Esophagus squamous epithelium (tissue), 5 donors: ENCODE measurements at places on chromosomes 1 and 21. TPM values are rescaled to one million over a fixed set of nuclear protein-coding genes. Genes with fewer than 3 reads are reported as not detected.

CELA3A gene
- total RNA-seq: not detected

- no peak for DNase-seq
Measured at GRCh38 chr1:12712929-12713328, 3.0 kb upstream of the AADACL3 start.

DNA sequence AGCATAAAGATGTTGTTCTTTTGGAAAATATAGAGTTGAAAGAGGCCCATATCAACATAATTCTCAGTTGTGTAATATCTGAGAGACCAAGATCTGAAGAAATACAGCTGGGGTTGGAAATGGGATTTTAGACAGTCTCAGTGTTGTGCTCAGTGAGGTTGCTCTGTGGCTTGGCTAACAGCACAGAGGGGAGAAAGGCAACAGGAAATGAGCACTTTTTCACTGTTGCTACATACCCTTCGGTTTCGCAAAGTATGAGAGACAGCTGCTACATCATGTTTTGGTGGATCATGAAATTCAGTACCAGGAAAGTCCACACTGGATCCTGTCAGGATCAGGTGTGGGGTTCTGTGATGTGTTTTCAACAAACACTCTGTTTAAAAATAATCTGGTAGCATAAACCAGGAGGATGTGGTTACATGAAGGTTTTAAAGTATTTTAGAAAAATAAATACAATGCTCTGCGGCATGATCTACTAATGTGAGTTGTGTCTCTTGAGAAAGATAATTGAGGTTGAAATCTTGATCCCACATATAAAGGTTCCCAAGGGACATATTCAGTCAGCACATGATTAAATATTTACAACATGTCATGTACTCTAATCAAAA is 7.0 kb upstream of the GPR88 start:
- DNase-seq: no peak

CD1E gene
- 5.7 TPM for total RNA-seq

CD1D gene
- total RNA-seq: 1.7 TPM

DNA sequence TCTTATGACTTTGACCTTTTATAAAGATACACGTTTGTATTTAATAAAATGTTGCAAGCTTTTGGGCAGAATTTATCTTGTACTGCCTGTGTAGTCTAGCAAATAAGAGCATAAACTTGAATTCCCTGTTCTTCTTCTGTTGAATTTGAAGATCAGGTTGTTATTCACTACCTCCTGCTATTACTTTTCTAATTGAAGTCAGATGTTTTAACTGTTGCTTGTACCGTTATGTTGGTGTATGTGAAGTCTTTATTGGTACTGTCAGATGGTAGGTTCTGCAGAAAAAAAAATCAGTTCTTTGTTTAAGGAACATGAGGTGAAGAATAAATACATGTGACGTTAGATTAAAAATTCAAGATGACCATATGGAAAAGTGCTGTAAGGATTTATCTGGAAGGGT is 69.1 kb downstream of the DYRK1A start:
- no peak for DNase-seq

DNA sequence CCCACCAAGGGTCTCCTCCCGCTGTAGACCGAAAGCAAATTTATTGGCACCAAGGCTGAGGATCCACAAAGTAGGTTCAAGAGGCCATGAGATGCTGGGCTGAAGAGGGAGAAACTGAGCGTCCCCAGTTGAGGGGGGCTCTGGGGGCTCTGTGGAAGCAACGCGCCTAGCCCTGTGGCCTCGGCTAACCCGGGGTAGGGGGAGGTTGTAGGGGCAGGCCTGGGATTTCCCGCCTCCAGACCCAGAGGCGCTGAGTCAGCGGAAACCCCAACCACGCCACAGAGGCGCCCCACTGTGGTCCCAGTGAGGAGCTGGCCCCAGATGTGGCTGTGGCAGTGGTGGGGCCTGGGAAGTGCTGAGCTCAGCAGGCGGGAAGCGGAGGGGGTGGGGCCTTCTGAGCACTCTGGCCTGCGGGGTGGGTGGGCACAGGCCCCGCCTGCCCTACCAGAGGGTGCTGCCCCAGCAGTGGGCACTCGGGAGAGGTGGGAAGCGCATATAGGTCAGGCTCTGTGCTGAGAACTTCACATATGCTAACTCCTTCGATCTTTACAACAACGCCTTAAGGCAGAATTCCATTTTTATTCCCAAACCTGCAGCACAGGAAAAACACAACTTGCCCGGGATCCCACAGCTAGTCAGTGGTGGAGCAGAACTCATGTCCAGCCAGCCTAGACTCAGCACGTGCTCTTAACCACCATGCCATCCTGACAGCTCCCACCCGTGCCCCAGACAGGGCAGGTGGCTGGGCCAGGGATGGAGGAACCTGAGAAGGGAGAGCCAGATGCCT is 1.5 kb upstream of the COL16A1 start:
- DNase-seq: no peak

DNA sequence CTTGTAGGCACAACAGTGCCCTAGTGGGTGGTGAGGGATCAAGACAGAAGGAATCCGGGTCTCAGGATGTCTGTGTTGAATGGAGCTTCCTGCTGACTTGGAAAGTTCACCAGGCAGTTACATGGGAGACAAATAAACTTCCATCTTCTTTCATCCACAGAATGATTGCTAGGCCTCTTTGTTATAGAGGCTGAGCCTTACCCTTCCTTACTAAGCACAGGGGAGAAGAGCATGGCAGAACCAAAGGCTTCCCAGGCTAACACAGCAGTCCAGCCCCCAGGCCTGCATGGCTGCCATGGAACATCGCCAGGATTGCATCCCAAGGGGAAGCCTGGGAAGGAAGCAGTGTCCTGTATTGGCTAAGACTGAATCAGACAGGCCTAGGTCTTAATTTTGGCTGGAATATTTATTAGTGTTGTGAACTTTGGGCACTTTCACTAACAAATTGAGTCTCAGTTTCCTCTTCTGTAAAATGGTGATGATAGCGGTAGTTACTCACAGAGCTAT is 18.7 kb downstream of the HEYL start:
- DNase-seq: no peak

GRCh38 chr1:112817555-112818373 is 102.6 kb upstream of the PPM1J start:
- DNase-seq: no peak

MR1 gene
- 9.1 TPM for total RNA-seq

- no peak for DNase-seq
Measured at GRCh38 chr1:154468535-154469250, 33.3 kb upstream of the TDRD10 start.

DNA sequence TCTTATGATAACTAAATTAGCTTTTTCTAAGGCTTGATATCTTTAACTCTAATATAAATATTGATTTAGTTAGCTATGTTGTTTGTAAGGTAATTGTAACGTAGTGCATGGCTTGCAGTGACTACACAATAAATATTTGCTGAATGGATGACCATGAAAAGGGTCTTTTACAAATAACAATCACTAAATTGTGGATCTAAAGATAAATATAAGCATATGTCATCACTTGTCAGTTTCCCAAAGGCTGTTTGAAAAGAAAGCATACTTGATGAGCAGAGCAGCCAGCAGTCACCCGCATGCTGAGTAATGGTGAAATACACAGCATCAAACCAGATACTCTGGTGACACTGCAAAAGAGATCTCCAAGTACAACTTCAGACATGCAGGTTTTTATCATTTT is 92.5 kb upstream of the FMN2 start:
- DNase-seq: no peak

DNA sequence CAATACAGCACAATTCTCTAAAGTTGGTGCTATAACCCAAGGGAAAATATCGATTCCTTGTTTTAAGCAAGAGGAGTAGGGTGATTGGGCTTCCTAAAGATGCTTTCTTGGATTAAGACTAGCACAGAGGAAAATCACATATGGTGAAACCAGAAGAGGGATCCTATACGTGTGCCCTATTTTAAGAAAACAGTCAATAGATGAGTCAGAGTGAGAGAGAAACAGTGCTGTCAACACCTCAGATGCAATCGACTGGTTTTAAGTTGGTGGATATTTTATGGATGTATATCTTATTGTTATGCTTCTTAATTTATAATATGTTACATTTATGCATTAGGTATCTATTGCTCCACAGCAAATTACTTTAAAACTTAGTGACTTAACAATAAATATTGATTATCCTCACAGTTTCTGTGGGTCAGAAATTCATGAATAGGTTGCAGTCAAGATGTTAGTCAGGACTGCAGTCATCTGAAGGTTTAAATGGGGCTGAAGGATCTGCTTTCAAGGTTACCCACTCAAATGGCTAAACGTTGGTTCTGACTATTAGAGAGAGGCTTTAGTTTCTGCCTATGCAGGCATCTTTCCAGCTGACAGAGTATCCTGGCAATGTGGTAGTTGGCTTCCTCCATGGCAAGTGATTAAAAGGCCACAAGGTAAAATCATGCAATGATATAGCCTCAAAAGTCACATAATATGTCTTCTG is 61.6 kb upstream of the DEPDC1 start:
- no peak for DNase-seq

PTAFR gene
- 8.0 TPM for total RNA-seq

DNA sequence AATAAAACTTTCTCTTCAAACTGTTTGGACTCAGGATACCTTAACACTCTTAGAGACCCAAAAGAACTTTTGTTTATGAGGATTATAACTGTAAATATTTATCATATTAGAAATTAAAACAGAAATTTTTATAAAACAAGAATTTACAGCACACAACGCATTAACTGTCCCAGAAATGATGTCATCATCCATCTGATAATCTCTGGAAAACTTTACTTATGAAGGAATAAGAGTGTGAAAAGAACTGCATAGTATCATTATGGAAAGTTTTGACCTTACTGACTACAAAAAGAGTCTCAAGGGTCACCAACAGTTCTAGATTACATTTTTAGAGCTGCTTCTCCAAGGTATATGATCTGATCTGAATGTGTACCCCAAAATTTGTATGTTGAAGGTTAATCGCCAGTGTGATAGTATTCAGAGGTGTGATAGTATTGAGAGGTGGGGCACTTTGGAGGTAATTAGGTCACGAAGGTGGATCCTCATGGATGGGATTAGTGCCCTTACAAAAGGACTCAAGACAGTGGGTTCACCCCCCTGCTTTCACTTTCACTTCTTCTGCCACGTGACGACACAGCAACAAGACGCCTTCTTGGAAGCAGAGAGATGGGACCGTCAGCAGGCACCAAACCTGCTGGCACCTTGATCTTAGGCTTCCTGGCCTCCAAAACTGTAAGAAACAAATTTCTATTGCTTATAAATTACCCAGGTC is 95.7 kb upstream of the NR5A2 start:
- no peak for DNase-seq

OR2W3 gene
- 1.8 TPM for total RNA-seq

PRELP gene
- total RNA-seq: 2.2 TPM

DNA sequence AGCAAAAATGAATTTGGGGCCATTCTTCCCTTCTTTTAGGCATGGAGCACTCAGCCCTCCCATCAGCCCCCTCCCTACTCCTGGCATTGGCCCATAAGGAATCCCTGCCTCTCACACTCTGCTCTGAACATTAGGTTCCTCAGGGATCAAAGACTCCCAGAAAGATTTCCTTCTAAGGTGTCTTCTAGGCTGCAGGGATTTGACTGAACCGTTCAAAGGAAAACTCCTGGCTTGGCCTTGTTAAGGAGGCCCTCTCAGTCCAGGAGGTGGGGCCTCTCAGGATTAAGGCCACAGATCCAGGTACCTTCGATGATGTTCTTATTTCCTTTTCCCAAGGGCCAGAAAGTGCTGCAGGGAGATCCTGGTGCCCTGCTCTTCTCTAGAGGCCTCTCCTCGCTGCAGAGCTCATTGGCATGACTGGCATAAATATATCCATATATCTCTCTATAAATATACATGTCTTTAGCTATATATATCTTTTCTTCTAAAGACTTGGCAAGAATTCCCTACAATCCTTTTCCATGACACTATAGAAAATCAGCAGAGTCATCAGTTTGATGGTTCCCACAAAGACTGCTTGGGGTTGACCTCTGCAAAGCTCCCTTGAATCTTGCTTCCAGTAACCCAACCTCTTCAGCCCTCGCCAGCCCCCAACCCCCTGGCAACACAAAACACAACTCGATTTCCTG is 59.1 kb downstream of the PLXNA2 start:
- DNase-seq: no peak

DNA sequence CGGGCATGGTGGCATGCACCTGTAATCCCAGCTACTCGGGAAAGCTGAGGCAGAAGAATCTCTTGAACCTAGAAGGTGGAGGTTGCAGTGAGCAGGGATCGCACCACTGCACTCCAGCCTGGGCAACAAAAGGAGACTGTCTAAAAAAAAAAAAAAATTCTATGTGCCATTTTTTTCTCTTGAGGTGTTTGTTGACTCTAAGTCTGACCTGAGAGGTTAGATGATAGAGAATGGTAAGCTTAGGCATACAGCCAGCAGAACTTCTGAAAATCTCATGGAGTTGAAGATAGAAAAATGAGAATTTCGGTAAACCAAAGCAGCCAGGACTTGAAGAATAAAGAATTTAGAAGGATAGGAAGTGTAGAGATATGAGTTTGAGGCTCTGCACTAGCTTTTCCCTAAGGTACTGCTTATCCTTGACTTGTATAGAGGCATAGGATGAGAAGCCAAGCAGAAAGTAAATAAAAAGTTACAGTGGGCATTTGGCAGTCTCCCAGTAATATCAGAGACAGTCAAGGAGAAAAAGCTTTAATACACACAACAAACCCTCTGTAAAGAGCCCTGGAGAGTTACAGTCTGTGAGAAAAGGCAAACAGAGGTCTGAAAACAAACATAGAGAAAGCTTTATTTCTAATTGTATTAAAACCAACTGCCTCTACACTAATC is 24.3 kb downstream of the F13B start:
- no peak for DNase-seq

GRCh38 chr1:171486048-171486519 is 754 bp downstream of the PRRC2C start:
- DNase-seq: no peak

- DNase-seq: no peak
Measured at GRCh38 chr1:153259387-153259786, at the start of gene LORICRIN. TSS of gene LORICRIN (plus strand) at chr1:153259687. CDS start at chr1:153260950, 1,263 bp downstream.

MTARC1 gene
- 3.8 TPM for total RNA-seq

TMEM82 gene
- total RNA-seq: not detected

GRCh38 chr1:6982860-6983259 is 197.6 kb downstream of the CAMTA1 start:
- DNase-seq: no peak
